NCI-H1694 (cell line): ENCODE measurements at places on chromosomes 3 and 15.

DNA sequence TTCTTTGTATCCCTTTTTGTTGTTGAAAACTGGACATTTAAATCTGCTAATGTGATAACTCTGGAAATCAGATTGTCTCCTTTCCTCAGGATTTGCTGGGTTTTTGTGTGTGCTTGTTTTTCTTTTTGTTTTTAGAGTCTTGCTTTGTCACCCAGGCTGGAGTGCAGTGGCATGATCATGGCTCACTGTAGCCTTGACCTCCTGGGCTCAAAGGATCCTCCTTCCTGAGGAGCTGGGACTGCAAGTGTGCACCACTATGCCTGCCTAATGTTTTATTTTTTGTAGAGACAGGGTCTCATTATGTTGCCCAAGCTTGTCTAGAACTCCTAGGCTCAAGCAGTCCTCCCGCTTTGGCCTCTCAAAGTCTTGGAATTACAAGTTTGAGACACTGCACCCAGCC is 44.6 kb upstream of the IL20RB start:
- no peak for DNase-seq

DNA sequence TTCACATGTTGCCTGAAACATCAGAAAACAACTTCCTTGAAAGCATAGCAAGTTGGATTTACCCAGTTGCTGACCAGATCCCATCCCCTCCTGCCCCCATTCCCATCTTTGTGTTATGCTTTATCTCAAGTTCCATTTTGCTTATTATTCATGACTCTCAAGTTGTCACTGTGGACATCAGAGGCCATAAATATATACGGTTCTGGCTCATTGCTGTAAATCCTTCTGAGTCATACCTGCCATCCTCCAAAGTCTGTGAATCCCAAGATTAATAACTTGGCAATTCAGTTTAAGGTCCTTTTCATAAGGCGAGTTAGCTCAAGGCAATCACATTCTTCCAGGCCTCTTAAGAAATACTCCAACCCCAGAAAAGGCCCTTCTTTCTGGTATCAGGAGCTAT is 126.2 kb upstream of the C2CD4B start:
- no peak for DNase-seq

GRCh38 chr3:146187334-146187950 is 26.5 kb upstream of the PLOD2 start:
- peak; percentile 31 for DNase-seq

DNA sequence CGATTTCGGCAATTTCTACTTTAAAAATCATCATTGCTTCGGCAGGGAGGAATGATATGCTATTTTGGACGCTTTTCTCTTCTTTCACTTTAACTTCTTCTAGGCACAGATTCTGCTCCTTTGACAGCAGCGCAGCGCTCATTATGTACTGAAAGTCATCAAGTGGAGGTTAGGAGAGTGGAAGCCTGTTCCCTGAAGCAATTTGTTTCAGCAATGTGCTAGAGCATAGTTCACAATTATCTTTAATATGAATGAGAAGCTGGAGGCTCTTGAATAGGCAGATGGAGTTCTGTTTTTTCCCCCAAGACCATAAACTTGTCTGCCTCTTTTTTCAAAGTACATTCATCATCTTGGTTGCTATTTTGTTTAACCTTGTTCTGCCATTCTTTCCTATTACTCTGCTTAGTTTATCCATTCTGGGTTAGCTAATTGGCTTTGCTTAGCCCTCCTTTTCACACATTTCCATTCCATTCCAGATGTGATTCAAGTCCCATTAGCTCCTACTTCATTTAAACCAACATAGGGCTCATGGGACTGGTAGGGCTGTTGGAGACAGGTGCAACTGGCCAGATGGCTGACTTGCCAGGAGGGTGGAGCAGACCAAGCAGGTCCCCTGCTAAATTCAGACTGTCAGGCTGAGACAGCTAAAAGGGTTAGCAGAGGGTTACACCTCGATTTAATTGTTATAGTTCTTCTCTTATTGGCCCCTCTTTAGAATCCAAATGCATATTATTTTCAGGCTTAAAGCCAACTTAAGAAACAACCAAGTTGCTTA is 534.7 kb upstream of the CBLB start:
- DNase-seq: peak; percentile 9

GRCh38 chr3:76497636-76498035 is 542.3 kb upstream of the ROBO2 start:
- DNase-seq: no peak

DNA sequence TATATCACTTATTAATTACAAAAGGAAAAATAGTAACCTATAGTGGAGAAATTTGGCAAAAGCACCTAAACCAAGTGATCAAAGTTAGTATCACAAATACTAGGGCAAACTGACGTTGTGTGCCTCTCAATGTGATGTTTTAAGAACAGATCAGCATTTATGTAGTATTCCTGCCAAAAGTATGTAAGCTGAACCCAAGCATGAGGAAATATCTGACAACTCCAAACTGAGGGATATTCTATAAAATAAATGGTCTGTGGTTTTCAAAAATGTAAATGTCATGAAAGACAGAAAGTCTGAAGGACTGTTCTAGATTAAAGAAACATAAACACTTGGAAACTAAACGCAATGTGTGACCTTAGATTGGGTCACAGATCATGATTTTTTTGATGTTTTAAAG is 34.3 kb upstream of the PIK3CA start:
- no peak for DNase-seq

- DNase-seq: peak; percentile 56
Observed at GRCh38 chr15:38068626-38069391, 134.4 kb downstream of the TMCO5A start.
